ENCODE measurements at places on chromosomes 13 and 19.
A peak's percentile ranks its signal among the peaks of the same experiment; 100 is the strongest.

- DNase-seq: no peak
Measured at GRCh38 chr13:63855457-63856118, 2439.9 kb upstream of the PCDH20 start.

DNA sequence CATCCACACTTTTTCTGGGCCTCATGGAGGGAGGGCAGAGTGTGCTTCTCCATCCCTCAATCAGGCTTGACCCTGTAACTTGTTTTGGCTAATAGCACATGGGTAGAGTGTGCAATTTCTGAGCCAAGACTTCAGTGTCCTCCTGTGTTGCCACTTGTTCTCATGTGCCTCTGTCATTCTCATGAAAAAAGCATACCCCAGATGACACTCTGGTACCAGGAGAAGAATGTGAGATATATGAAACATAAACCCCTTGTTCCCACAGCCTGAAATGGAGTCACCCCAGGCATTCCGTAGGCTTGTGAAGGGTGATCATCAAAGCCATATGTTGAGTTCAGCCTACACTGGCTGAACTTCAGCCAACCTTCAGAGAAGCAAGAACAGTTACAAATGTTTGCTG is 239.2 kb upstream of the MIR17HG start:
- DNase-seq: no peak

- DNase-seq: no peak
Measured at GRCh38 chr19:2973229-2973628, 4.1 kb upstream of the TLE6 start.

DNA sequence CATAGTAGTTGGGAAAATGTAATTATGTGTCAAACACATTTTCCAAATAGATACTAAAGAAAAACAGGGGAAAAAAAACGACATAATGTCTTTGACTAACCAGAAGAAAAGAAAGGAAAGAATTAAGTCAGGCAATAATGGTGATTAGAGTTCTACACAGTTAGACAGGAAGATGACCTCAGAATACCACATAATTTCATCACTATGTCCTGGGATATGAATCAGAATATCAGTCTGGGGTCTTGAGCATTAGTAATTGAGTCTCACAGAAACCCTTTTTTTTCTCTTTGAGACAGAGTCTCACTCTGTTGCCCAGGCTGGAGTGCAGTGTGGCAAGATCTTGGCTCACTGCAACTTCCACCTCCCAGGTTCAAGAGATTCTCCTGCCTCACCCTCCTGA is 503.4 kb downstream of the SLITRK1 start:
- DNase-seq: no peak

DNA sequence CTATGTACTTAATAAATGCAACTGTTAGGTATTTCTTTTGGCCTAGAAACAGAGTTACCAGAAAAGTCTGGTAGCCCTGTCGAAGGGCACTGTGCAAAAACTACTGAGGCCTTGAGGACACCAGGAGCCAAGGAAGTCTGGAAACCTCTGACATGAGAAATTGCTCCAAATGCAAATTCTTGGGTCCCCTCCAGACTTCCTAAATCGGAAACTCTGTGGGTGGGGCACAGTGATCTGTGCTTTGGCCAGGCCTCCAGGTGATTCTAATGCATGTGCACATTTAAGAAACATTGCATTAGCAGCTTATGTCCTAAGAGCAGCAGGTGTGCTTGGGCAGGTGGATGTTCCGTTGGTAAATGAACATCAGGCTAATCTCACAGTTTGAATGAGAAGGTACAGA is 50.0 kb downstream of the STARD13 start:
- DNase-seq: no peak

DNA sequence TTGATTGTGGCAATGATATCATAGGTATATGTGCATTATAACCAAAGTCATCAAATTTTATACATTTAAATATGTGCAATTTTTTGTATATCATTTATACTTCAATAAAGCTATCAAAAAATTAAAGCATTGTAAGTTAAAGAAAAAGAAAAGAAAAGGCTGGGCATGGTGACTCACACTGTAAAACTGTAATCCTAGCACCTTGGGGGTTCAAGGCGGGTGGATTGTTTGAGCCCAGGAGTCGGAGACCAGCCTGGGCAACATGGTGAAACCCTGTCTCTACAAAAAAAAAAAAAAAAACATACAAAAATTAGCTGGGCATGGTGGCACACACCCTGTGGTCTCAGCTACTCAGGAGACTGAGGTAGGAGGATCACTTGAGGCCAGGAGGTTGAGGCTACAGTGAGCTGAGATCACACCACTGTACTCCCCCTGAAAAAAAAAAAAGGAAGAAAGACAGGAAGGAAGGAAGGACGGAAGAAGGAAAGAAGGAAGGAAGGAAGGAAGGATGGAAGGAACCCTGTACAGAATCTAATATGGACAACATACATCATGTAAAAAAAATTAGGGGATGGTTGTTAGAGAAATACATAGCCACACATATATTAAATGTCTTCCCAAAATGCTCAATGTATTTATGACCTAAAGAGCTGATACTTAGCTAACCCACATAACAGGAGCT is 21.7 kb upstream of the SLC25A30 start:
- no peak for DNase-seq

GRCh38 chr19:2923510-2923909 is 21.3 kb downstream of the ZNF77 start:
- no peak for DNase-seq

DNA sequence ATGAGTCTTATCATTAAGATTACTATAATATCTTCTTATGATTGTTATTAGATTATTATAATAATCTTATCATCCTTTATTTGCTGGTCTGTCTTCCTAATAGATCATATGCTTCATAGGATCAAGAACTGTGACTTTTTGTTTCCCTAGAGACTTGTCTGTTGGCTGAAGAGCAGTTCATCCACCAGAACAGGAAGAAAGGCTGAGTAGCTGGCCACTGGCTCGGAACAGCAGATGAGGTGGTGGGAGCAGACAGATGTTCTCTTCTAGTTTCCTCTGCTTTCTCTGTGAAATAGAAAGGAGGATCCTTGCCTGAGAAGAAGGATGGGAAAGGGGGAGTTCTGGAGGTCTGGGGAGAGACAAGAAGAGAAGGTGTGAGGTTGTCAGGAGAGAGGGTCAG is 120.0 kb downstream of the CCNA1 start:
- DNase-seq: peak; percentile 25

DNA sequence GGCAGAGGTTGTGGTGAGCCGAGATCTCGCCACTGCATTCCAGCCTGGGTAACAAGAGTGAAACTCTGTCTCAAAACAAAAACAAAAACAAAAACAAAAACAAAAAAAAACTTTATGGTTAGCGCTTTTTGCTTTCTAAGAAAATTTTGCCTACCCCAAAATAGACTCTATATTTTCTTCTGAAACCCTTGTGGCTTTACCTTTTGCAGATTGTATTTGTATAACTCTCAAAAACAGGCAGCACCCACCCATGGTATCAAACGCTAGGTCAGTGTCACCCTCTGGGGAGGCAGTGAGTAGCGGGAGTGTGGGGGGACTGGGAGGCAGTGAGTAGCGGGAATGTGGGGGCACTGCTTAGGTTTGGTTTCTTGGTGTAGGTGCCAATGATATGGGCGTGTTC is 7.5 kb upstream of the SLC39A3 start:
- no peak for DNase-seq

DNA sequence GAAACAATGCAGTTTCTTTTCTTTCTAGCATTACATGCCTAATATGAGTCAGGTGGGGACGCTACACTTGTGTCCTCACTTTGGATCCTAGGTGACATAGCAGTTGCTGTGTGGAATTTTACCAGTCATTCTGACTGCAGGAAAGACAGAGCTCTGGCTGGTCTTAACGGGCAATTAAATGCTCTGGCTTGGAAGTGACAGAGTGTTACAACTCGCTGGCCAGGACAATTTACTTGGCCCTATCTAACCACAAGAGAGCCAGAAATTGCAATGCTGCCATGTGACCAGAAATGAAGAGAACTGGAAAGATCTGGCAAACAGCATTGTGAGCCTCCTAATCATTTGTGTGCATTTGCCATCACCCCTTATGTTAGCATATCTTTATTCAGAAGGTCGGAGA is 351.1 kb downstream of the DCT start:
- DNase-seq: no peak

- DNase-seq: no peak
Measured at GRCh38 chr13:74217811-74218210, 83.6 kb upstream of the KLF12 start.

DNA sequence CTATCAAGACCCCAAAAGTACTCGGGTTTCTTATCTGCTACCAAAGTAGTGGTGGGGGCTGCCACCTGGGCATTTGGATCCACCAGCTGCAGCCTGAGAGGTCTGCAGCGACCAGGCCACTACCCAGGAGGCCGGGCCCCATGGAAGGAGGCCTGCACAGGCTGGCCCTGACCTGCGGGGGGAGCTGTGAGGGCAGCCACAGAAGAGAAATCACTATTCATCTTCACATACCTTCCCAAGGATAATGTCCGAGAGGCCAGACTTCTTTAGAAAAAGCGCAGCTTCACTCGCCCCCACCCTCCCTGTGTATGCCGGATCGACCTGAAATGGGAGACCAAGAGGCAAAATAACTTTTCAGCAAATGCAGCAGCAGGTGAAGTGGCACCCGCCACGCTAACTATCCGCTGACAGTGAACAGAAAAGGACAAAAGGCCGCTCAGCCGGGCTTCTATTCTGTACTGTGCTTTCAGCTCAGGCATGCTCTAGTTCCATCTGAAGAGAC is 30.1 kb downstream of the EPS15L1 start:
- no peak for DNase-seq

GRCh38 chr13:50426927-50427326 is 411.7 kb downstream of the KCNRG start:
- no peak for DNase-seq

DNA sequence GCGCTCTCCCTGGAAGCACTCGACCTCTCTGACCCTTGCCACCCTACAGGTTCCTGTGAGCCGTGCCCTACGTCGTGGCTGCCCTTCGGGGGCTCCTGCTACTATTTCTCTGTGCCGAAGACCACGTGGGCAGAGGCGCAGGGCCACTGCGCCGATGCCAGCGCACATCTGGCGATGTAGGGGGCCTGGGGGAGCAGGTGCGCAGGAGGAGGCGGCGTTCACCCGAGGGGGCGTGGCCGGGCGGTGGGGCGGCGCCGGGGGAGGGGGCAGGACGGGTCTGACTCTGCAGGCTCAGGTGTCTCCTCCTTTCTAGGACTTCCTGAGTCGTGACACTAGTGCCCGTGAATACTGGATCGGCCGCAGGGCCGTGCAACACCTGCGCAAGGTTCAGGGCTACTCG is 26.4 kb downstream of the CLEC4M start:
- peak; percentile 68 for DNase-seq

DNA sequence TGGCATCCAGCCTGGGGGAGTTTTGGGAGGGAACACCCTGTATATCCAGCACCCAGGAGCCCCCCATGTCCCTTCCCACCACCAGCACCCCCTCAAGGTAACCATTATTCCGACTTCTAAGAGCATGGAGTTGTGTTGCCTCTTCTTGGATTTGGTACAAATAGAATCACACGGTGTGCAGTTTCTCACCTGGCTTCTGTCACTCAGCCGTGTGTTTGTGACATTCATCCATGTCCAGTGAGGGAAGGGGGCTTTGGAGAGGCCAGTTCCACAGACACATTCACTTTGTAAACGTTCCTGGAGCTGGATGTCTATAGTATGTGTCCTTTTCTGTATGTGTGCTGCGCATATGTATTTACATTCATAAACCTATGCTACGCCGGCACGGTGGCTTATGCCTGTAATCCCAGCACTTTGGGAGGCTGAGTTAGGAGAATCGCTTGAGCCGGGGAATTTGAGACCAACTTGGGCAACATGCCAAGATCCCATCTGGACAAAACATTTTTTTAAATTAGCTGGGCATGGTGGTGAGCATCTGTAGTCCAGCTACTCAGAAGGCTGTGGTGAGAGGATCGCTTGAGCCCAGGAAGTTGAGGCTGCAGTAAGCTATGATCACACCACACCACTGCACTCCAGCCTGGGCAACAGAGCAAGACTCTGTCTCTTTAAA is 36.6 kb downstream of the MYH14 start:
- DNase-seq: no peak

- no peak for DNase-seq
Measured at GRCh38 chr13:63942372-63942771, 2526.7 kb upstream of the PCDH20 start.

DNA sequence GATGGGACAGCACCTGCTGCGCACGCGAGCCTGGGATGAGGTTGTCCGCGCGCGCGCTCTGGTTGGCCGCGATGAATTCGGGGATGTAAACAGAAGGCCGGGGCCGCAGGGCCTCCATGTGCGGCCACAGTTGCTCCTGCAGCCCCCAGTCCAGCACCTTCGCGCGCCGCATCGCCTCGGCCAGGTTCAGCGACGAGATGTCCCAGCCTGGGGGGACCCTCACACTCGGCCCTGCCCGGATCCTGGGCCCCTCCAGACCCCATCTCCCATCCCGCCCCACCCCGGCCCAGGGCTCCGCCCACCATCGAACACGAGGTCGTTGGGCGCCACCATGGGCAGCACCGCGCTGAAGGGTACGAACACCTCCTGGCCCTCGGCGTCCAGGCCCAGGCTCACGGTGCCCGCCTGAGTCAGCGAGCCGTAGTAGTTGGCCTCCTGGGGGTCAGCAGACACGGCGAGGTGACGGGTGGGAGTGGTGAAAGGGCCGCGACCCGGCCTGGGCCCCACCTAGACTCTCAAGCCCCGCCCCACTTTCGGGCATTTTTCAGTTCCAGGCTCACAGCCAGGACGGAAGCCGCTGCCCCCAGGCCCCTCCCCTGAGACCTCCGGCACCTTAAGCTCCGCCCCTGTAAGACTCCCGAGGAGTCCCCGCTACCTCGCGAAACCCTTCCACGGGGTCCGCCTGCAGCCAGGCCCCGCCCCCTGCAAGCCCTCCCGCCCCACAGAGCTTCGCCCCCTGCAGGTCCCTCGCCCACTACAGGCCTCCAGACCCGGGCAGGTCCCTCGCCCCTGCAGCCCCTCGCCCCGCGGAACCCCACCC is 1.1 kb downstream of the ISYNA1 start:
- peak; percentile 87 for DNase-seq

GRCh38 chr13:26726684-26727083 is 33.9 kb downstream of the GPR12 start:
- no peak for DNase-seq

GRCh38 chr19:2327773-2328400 is 499 bp downstream of the LSM7 start:
- peak; percentile 80 for DNase-seq

GRCh38 chr19:50666346-50667176 is 17.3 kb downstream of the C19orf81 start:
- DNase-seq: no peak

- no peak for DNase-seq
Measured at GRCh38 chr13:95607366-95607765, 37.1 kb downstream of the DZIP1 start.
